ENCODE measurements at places on chromosomes 2 and 18.

- DNase-seq, result no peak
Measured at GRCh38 chr2:239607517-239608191, 206.8 kb upstream of the HDAC4 start.

- no peak for DNase-seq
Measured at GRCh38 chr2:122139739-122140420, 384.4 kb downstream of the TSN start.

GRCh38 chr18:26309281-26309680 is 83.0 kb downstream of the TAF4B start:
- DNase-seq, result no peak

DNA sequence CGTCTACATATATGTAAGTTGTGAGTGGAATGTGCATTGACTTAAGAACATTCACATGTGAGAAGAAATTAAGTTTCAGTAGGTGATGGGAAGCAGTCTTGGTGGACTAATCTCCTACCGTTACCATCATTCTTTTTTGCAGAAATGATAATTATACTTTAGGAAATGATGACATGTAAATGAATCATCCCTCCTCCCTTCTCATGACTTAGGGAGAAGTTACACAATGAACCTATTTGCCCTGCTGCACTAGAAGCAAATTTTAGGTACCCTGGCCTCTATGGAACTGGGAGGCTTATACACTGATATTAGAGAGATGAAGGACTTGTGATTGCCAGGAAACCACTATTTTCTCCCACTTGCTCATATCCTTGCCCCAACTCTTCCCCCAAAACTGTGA is 214.2 kb downstream of the CALCRL start:
- DNase-seq, result no peak

DNA sequence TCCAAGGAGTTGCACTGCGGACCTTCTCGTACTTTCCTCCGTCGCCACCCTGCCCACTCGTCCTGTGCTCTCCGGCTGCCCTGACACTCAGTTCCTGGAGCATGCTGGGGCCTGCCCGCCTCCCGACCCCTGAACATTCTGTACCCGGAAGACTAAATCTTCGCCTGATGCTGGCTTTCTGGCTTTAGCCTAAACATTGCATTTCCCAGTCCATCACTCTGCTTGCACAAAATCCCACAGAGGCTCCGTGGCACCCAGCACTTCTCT is 550 bp upstream of the SFXN5 start:
- DNase-seq, result no peak

- DNase-seq, result no peak
Measured at GRCh38 chr2:226694149-226694548, 105.5 kb downstream of the IRS1 start.

DNA sequence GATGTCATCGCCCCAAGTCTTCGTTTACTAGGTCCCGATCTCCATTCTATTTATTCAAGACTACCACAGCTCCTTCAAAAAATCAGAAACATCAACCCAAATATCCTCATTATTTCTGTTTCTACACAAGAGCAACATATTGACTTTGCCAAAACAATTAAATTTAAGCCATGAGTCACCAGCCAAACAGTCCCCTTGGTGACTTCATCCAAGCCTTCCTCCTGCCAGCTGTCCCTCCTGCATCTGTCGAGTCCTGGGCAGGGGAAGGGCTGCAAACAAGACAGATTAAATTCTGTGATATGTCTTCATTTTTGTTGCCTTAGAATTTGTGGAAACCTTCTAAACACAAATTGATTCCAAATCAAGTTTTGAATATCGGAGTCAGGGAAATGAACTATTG is 110.3 kb downstream of the SP3 start:
- DNase-seq, result peak; percentile 92

GRCh38 chr2:106827158-106827557 is 58.8 kb downstream of the ST6GAL2 start:
- DNase-seq, result no peak

- DNase-seq, result peak; percentile 62
Measured at GRCh38 chr2:203809084-203809521, 58.5 kb upstream of the CTLA4 start.

- DNase-seq, result no peak
Measured at GRCh38 chr18:79428287-79428686, 32.6 kb downstream of the NFATC1 start.

GRCh38 chr2:43593254-43593653 is 2.6 kb downstream of the THADA start:
- DNase-seq, result no peak

GRCh38 chr2:96207073-96207773 is 1.4 kb downstream of the STARD7 start:
- DNase-seq, result no peak

DNA sequence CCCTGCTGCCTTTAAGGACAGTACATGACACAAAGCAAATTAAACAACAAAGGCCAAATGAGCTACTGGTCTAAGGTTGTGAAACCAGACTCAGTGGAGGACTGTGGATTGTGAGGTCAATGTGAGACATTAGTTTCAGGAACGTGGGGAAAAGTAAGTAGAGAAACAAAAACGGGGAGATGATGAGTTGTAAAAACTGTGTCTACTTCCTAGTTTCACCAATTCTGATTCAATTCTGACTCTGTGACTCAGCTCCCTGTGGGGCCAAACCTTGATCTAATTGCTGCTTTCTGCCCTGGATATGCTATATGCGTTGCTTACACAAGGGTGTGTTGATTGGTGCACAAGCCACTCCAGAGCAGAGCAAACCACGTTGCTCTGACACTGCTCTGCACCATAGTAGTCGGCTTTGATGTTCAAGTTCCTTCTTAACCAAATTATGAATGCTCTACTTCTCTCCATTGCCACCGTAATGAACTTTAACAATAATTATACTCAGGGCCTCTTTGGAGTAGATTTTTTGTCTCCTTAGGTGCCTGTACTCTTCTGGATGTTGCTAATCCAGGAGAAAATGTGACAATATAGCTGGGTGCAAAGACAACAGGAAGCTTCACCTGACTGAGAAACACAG is 1640.1 kb upstream of the CELF4 start:
- no peak for DNase-seq

- no peak for DNase-seq
Measured at GRCh38 chr2:191351921-191352320, 106.7 kb downstream of the MYO1B start.

DNA sequence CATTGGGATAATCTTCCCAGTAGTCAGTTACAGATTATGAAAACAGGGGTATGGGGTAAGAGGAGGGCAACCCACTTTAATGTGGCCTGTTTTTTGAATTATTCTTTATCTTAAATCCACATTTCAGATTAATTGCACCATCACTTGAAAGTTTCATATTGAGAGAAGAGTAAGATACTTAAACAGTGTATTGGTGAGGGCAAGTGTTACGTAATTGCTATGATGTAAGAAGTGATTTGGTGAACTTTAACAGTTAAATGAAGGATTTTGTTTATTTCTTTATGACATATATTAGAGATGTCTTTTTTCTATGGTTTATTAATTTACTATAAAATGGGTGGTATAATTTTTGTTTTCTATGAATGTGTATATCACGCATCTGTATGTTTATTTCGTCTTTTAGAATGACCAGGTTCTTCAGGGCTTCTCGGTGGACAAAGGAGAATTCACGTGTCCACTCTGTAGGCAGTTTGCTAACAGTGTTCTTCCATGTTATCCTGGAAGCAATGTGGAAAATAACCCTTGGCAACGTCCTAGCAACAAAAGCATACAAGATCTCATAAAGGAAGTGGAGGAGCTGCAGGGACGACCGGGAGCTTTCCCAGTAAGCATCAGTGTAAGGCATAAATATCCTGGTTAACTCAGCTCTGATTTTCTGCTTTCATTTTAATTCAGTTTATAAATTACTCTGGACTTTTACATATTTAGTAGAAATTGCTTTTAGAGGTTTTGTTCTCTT is 171.2 kb upstream of the MYO3B start:
- no peak for DNase-seq

DNA sequence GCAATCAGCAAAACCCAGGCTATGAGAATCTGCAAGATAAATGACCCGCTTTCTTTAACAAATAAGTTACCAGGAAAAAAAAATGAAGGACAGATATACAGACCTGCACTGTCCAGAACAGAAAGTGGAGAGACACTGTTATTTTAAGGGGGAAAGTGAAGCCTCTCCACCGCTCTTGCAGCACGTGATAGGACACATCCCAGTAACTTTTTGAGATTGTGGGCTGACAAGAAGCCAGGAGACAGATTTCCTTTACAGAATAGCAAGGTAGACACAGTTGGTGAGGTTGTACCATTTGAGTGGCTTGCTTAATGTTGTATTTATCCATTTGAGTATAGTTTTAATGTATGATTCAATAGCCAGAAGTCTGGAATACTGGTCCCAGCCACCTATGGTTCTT is 13.0 kb downstream of the TMEM169 start:
- no peak for DNase-seq

DNA sequence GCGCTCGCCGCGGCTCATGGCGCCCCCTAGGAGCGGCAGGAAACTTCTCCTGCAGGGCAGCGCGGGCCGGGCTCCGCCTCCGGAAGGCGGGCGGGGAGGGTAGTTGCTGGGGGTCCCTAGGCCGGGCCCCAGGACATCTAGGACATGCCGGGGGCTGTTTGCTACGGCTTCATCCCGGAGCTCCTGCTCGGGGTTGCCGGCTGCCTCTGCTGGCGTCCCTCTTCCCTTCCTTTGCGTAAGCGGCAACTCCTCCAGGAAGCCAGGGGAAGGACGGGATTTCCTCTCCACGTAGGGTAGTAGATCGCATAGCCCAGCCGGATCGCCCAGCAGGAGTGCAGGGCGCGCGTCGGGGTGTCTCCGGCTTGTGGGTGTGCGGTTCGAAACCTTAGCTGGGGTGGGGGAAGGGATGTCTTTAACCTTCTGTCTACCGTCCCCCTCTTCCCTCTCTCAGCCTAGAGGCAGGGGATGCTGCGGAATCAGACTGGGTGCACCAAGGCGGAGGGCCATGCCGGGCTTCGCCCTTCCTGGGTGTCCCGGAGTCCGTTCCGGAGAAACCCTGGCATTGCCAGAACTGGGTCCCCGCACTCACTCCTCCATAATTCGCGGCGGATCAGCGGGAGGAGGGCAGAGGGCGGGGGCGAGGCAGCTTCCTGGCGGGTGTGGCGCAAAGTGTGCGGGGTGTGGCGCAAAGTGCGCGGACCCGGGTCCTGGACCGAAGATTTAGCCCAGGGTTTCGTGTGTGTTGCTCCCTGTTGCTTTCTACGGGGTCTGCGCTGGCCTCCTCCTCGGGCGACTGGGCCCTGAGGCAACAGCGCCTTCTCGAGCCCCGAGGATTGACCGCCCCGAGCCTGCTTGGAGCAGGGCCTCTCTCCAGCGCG is 12.2 kb upstream of the SKOR2 start:
- no peak for DNase-seq

GRCh38 chr2:220129391-220129790 is 502.0 kb downstream of the SLC4A3 start:
- no peak for DNase-seq

DNA sequence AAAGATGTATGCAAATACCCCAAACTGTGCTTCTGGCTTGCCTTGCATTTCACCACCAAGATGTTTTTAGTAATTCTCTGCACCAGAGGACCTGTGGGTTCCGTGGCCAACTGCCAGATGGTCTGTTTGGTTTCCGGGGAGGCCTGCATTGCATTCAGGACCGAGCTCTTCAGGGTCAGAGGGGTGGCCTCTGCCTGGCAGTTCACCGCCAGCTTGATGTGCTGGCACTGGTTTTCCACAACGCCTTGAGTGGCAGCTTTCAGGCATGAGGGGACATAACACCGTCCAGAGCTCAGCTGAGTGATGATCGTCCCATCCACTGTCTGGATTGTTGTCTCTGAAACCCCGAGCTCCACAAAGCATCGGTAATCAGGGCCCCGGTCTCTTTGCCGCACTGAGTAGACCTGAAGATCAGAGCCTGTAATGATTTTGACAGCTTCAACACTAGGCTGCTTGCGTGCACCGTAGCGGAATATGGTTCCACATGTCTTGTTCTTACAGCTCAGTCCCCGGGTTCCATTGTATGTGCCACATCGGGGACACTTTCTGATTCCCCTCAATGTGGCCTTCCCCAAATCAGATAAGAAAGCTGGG is 9.4 kb downstream of the C2orf42 start:
- no peak for DNase-seq

DNA sequence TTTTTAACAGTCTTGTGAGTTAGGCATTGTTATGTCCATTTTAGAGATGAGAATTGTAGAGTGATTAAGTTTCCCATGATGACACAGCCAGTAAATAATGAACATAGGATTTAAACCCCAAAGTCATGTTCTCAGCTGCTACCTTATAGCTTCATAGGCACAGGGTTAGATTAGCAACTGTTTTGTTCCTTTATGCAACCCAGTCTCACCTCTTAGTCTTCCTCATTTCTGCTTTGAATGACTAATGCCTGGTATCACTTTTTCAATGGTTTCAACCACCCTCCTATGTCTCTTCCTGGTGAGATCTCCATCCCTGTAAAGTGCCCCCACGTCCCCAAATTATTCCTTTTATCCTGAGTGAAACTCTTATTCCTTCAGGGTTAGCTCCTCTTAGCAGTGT is 44.3 kb downstream of the MFSD6 start:
- DNase-seq, result no peak

- no peak for DNase-seq
Measured at GRCh38 chr2:241762933-241763369, 13.7 kb upstream of the GAL3ST2 start.

DNA sequence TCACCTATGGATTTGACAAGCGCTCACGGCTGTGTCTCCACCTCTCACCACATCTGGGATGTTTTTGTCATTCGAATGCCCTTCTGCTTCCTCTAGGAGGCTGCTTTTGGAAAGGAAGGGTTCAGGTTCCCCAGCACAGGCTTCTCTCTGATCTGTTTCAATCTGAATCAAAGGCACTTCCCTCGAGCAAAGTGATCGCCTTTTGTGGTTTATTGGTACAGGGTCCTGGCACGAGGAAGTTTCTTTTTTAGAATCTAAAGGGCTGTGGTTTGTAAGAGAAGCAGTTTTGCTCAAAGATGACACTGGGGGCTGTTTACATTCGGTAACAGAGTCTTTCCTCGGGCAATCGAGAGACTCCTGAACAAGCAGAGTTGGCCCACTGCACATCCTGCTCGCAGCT is 145.0 kb downstream of the DAW1 start:
- DNase-seq, result no peak

DNA sequence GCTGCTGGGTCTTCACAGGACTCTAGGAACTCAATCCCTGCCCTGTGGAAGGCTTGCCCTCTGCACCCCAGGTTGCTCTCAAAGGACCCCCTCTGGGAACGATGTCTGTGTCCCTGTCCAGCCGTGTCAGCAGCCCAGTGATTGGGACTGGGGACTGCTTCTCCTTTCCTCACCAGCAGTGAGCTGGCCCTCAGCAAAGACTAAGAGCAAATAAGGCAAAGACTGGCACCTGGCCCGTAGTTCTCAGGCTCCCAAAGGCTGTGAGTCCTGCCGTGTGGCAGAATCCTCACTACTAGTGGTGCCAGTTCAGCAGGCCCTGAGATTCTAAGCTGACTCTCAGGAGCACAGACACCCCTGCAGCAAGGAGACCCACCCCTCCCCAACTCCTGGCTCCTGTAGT is 47.8 kb downstream of the TMEM163 start:
- DNase-seq, result peak; percentile 7

- DNase-seq, result peak; percentile 32
Measured at GRCh38 chr2:224885836-224886547, 156.3 kb downstream of the DOCK10 start.

DNA sequence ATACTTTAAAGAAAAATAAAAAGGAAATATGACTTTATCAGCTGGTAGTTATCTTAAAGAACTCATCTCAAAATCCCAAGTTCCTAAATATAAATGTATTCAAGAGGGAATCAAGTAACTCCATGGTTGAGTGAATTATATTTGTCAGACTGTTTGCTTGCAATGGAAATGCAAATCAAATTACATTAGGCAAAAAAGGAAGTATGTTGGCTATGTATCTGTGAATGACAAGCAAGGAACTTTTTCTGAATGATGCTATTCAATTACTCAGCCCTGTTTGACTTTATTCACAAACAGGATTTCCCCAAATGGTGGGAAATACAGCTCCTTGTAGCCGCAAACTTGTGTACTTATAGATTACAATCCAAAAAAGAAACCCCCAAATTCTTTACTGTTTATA is 309.1 kb downstream of the ARL6IP6 start:
- DNase-seq, result no peak

Measured in myocyte (in vitro differentiated cells).